SK-N-SH (cell line): ENCODE measurements at places on chromosomes 11 and 22.

GRCh38 chr11:104151404-104152204 lies 12.3 kb downstream of the PDGFD start:
- no peak for DNase-seq

GRCh38 chr22:27107386-27107785 lies 450.0 kb downstream of the MIAT start:
- no peak for DNase-seq

DNA sequence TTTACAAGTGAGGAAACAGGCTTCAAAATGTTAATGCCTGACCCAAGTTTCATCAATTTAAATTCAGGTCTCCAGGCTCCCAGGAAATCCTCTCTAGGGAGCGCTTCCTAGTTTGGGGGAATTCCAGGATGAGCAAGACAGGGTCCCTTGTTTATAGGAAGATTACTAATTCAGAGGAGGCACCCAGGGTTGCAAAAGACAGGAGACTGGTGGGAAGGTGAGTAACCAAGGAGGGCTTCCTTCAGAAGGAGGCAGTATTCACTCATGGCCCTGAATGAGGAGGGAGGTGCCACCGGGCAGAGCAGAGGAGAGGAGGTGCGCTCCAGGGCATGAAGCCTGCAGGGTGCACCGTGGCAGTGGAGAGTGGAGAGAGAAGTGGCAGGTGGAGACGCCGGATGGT lies 1.6 kb downstream of the TMEM132A start:
- DNase-seq: peak; percentile 34

DNA sequence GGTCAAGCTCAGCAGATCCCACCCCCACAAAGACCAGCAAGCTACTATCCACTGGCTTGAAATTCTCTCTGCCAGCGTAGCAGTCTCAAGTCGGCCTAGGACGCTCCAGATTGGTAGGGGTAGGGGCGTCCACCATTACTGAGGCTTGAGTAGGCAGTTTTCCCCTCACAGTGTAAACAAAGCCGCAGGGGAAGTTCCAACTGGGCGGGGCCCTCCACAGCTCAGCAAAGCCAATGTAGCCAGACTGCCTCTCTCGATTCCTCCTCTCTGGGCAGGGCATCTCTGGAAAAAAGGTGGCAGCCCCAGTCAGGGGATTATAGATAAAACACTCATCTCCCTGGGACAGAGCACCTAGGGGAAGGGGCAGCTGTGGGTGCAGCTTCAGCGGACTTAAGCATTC lies 1064.9 kb upstream of the TENM4 start:
- no peak for DNase-seq

DNA sequence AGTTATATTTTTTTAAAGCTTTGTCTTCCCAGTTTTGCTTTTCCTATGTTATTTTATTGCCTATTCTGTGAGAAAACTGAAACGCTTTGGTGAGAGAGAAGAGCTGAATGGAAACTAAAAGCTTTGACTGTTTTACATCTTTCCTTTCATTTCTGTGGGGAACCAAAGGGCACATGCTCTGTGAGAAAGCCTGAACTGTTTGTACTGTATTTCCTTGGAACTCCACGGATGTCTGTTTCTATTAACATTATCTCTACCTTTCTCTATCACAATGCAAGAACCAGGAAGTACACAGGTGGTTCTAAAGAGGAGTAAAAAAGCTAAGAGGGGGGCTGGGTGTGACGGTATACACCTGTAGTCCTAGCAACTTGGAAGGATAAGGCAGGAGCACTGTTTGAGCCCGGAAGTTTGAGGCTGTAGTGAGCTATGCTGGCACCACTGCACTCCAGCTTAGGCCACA lies 43.8 kb downstream of the CELF1 start:
- no peak for DNase-seq

DNA sequence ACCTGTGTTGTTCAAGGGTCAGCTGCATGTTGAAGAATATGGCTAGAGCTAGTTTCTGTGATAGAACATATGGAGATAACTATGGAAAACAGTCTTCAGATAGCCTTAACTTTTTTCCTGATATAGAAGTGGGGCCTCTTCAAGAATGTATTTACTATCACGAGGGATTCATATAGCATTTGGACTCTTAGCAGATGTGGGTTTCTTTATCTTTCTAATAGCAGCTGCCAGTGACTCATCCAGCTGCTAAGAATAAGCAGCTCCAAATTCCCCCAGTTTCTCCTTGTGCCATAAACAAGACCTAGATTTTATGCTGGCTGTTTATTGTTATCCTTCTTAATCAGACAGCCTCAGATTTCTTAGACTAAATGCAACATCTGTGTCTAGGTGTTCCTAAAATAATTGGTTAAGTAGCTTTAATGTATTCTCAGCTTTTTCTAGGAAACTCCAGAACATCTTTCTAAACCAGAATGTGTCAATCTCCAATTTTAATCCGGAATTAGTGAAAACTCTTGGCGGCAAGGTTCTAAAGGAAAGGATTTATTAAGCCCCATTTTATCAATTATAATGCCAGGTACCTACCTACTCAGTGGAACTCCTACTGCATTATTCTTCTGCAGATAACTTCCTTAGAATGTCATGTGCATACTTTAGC lies 119.8 kb downstream of the CSTPP1 start:
- no peak for DNase-seq

DNA sequence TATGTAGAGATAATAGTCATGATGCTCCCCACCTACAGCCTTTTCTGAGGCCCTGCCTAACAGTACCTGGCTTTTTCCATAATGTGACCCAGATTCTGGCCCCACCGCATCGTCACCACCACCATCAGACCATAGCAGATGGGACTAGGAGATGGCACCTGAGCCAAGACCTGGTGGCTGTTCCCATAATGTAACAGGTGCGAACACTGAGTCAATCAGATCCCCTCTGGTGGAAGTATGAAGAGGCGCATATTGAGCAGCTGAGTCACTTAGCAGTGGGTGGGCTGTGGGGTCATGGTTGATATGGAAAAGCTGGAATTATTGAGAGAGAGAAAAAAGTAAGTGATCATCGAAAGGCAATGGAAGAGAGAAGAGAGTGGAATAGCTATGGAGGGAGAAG lies 578.0 kb upstream of the CADM1 start:
- no peak for DNase-seq

GRCh38 chr11:83054904-83055380 lies 16.8 kb downstream of the RAB30 start:
- DNase-seq: no peak

GRCh38 chr11:132278801-132279574 lies 908.6 kb downstream of the NTM start:
- no peak for DNase-seq
